GF-D8 (cell line): ENCODE measurements at places on chromosomes 12 and 14.

DNA sequence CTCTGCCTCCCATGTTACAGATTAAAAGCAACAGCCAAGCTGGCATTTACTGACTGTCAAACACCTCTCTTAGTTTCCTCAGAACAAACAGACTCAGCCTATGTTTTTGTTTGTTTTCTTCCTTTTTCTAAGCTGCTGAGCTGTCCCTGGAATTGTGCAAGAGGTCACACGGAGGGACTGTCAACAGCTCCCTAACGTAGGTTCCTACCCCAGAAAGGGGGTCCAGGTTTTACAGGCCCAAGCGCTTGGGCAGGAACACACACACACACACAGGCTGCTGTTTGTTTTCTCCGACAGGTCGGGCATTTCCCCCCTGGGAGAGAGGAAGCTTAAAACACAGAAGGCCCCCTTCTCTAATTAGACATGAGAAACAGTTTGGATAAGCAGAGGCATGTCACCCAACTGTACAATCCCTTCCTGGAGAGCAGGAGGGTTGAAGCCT, 739.6 kb upstream of the TBX3 start:
- DNase-seq: no peak

- no peak for DNase-seq
These were observed 60.4 kb downstream of the PHETA1 start for GRCh38 chr12:111308473-111308872.

DNA sequence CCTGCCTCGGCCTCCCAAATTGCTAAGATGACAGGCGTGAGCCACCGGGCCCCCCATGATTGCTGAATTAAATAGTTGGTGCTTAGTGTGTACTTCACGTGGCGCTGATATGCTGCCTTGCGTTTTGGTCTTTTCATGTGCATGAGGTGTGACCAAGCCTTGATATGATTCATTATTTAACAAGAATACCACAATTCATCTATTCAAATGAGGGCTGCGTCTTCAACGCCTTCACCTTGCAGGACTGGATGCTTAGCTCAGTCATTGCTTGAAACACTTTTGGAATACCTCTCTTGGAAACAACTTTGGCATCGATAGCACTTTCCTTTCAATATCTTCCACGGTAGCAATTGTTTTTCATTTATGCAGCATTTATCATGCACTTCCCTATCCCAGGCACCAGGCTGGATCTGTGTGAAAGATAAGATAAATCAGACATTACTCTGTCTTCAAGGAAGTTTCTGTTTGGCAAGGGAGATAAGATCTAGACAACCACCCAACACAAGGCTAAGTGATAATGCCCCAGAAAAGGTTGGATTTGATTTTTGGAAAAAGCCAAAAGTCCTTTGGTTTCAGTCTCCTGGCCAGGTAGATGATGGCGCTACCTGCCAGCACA, 1.3 kb upstream of the TEAD4 start:
- DNase-seq: peak; percentile 27

- DNase-seq: no peak
These were observed 1.8 kb upstream of the PARP2 start for GRCh38 chr14:20341646-20342045.

GRCh38 chr14:73770977-73771847, 57.0 kb upstream of the PNMA1 start:
- no peak for DNase-seq

- DNase-seq: no peak
These were observed 37.8 kb downstream of the SLC24A4 start for GRCh38 chr14:92360651-92361370.

GRCh38 chr12:125025606-125026235, 32.3 kb downstream of the BRI3BP start:
- no peak for DNase-seq

DNA sequence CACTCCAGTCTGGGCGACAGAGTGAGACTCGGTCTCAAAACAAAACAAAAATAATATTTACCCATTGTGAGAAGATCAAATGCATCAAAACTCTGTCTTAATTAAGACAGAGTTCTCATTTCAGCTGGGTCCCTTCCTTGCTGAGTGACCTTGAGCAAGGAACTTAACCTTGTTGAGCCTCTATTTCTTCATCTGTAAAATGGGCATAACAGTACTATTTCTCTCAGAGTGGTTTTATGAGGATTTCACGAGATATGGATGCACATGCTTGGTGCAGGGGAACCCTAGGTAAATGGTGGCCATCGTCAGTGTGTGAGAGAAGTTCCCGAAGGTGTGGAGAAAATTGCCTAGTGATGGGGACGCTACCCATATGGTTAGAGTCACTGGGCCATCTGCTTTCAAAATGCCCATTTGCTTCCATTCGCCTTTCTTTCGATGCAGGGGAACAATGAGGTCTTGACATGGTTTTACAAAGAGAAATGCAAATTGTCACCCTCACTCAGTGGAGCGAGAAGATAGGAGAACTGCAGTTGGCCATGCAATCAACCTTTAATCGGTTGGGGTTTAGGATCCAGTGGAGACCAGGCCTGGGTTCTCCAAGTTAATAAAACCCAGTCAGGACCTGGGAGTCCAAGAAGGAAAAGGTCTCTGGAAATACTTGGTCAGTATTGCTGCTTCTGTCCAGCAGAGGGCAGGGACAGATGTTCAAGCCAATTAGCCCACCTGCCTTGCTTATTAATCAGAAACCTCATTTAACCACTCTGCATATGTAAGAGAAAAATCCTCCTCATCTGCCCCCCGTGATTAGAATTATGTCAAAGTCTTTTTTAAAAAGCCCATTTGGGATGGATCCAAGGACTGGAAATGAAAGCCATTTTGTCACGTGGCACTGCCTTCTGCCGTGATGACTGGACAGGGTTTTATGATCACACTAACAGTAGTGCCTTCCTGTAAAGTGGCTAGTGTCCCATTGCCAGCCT, 37.2 kb downstream of the CFAP251 start:
- no peak for DNase-seq

- no peak for DNase-seq
These were observed 143.8 kb downstream of the ADGRD1 start for GRCh38 chr12:131097202-131098177.

DNA sequence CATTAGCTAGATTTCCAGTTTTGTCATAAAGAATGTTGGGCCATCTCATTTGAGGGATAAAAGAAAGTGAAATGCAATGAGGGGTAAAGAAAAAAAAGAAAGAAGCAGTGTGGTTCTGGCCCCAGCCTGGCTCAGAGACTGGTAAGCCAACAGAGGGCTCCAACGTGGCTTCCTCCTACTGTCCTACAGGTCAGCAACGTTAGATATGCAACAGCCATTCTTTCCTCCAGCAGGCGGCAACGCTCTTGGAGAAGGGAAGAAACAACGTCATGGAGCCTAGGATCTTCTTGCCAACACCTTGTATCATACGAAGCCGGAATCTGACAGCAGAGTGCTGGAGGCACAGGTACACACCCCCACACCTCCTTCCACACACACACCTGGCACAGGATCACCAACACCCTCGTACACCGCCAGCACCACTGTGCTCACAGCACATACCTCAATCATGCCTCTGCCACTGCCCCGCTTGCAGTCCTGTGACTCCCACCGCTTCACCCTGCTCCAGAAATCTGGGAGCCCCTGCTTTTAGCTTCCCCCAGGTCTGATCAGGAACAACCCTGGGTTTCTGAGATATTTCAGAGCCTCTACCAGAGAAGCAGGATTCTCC, 102.8 kb downstream of the RPAP3 start:
- DNase-seq: no peak
